Stimulated activated CD4-positive, alpha-beta T cell treated with anti-CD3 and anti-CD28 coated beads, Interleukin-1b, Interleukin-23, amount 100 ng/mL, for 24 hours (primary cell): ENCODE measurements at places on chromosomes 16 and 17.

- DNase-seq = no peak
Measured at GRCh38 chr17:68792042-68792685, 163.0 kb downstream of the ABCA8 start.

DNA sequence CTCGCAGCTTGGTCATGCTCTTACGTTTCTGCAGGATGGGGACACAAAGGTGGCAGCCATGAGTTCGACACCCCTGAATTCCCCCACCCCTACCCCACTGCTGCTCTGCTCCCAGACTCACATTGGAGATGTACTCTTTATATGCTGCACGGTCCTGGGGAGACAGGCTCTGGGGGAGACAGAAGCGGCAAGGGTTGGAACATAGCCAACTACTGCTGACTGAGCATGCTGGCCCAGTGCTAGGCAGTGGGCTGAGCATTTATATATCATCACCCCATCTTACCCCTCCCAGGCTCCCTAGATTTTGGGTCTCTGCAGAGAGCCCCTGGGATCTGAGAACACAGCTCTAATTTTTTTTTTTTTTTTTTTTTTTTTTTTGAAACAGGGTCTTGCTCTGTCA, 8.1 kb upstream of the ATXN7L3 start:
- DNase-seq = no peak

DNA sequence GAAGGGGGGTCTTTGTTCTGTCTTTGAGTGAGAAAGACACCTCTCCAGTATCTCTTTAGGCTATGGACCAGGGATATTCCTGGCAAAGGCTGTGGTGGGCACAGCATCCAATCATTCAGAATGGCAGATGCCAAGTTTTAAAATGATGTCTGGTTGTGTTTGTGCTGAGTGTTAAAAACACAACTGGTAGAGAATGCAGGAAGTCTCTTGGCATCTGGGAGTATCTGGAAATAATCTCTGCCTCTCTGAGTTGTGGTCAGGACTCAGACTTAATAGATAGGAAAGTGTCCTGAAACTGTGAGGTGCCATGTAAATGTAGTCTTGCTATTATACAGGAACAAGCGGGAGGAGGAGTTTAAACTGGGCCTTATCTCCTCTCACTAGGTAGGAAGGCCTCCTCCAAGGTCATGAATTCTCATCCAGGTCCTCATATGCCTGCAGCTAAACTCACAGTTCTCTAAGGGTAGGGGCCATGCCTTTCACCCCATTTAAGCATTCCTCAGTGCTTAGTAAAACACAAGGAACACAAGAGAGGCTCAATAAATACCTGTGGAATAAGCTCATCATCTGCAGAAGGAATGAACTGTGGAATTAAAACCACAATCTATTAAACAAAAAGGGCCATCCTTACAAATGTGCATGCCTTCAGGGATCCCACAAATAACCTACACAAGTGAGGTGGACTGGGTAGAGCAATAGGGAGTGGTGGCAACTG, 317.6 kb downstream of the CBLN1 start:
- DNase-seq = no peak

DNA sequence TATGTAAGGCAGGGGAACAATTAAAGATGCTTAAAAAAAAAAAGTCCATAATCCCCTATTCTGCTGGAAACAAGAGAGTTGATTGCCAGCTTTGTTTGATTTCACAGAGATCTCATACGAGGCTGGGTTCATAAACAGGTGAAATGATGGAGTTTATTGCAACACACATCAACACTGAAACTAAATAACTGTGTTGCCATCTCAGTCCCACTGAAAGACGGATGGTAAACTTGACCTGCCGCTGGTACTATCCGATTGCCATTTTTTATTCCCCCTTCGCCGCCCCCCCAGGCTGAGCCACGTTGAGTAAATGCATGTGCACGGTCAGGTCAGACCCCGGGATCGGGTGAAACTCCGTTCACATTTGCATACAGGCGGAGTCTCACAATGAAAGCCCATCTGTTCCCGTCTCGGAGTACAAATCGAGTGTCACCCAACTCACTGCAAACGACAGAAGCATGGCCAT, 119.2 kb downstream of the SKAP1 start:
- DNase-seq = no peak

DNA sequence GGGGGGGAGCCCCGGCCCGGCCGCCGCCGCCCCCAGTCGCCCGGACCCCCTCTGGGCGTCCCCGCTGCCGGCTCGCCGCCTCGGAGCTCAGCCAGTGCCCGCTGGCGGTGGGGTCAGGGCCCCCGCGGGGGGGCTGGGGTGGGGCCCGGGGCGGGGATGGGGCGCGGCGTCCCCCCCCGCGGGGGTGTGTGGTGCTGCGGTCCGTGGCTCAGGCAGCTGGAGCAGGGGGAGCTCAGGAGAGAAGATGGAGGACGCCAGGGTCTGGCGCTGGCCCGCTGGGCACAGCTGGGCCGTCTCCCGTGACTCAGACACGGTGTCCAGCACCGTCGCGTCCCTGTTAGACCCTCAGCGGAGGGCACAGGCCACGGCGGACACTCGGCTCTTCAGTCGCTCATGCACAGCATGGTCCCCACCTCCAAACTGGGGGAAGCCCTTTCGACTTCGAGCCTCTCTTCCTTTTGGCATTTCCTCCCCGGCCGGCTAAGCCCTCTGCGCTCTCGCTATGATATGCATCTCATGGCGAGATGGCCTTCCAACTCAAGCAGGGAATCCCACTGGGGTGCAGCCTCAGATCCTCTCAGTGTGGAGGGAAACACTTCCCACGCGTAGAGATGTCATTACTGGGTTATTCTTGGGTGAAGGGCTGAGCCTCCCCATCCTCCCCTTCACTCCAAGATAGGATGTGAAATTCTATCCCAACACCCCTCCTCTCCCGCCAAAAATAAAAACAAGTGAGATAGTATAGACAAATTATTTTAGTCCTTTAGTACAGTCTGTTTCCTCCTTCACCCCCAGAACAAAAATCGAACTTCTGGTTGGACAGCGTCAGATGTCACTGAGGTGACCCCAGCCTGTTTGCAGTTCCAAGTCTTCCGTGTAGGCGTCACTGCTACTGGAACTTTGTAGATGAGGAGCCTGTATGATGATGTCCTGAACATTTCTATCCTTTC, 522 bp upstream of the VEZF1 start:
- peak; percentile 45 for DNase-seq

DNA sequence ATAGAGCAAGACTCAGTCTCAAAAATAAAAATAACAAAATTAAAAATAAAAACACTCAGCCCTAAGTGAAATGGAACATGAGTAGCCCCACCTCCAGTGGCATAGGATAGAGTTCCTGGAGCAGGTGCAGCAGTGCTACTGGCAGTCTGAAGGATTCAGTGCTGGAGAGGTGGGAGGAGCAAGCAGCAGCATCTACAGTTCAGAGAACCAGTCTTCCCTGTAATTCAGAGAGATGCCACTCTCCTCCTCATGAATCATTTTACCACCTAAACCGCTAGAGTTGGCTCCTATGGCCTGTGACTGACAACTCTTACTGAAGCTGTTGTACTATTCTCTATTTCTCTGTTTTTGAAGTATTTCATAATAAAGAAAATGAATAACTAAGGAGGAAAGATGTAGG, 56.0 kb upstream of the SMURF2 start:
- DNase-seq = no peak

DNA sequence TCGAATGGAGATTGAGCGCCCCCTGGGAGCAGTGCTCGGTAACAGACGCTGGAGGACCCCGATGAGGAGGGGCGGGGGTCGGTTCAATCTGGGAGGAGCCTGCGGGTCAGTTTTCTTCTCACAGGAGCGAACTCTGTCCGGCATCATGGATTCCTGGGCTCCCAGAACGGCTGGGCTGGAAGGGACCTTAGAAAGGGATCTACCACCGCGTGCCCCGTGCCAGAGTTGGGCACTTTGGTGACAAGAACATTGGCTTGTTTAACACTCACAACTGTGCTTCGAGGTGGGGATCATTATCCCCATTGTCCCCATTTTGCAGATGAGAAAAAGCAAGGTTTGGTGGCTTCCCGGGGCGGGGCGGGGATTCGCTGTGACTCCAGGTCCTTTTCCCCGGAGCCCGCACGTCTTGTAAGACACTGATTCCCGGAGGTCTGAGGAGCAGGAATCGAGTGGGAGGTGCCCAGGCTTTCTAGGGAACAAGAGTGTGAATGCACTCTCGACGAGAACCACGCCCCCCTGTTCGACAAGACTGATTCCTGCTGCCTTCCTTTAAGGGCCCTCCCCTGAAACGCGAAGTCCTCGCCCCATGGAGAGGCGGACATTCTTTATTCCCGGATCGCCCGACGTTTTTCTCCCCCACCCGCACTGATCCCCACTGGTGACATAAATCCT, 1.5 kb upstream of the FBXL19 start:
- DNase-seq = peak; percentile 76

DNA sequence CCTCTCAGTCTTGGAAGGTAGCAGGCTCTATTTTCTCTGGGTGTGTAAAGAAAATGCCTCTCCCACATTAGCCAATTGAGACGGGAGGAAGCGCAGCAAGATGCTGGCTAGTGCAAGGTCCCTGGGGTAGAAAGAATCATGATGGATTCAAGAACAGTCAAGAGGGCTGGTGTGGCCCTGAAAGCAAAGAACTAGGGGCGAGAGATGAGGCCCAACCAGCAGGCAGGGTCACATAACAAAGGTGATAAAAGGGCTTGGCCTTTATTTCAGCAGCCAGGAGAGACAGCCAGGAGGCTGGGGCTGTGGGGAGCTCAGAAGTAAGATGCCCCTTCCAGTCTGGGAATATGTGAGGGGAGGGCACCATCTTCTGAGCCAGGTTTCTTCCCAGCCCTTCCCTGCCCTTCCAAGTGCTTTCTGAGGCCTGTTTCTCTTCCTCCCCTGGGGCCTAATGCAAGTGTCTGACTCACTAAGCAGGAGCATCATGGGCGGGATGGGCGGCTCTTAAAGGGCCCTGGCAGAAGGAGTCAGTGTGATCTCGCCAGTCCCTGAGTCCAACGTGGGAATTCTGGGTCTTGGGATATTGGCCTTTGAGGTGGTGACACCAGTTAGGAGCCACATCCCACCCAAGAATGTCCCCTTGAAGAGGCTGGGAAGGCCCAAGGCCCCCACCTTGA, 3.9 kb upstream of the NLRC5 start:
- no peak for DNase-seq

GRCh38 chr17:2034157-2034556, 4.2 kb downstream of the DPH1 start:
- no peak for DNase-seq

- no peak for DNase-seq
Measured at GRCh38 chr16:61820398-61820797, 215.8 kb downstream of the CDH8 start.
